Fibroblast of skin of scalp (primary cell): ENCODE measurements at places on chromosomes 4 and X.

DNA sequence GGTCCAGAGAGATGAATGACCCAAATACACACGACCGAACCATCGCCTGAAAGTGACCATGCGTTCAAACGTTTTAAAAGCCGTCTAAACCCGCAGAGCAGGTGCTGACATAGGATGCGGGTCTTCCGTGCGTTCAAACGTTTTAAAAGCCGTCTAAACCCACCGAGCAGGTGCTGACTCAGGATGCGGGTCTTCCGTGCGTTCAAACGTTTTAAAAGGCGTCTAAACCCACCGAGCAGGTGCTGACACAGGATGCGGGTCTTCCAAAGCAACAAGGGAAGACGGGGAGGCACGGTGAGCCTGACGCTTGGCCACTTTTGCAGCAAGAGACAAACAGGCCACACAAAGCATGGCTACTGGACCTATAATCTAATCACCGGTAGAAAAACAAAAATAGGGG, 47.2 kb downstream of the GAK start:
- DNase-seq, result no peak

DNA sequence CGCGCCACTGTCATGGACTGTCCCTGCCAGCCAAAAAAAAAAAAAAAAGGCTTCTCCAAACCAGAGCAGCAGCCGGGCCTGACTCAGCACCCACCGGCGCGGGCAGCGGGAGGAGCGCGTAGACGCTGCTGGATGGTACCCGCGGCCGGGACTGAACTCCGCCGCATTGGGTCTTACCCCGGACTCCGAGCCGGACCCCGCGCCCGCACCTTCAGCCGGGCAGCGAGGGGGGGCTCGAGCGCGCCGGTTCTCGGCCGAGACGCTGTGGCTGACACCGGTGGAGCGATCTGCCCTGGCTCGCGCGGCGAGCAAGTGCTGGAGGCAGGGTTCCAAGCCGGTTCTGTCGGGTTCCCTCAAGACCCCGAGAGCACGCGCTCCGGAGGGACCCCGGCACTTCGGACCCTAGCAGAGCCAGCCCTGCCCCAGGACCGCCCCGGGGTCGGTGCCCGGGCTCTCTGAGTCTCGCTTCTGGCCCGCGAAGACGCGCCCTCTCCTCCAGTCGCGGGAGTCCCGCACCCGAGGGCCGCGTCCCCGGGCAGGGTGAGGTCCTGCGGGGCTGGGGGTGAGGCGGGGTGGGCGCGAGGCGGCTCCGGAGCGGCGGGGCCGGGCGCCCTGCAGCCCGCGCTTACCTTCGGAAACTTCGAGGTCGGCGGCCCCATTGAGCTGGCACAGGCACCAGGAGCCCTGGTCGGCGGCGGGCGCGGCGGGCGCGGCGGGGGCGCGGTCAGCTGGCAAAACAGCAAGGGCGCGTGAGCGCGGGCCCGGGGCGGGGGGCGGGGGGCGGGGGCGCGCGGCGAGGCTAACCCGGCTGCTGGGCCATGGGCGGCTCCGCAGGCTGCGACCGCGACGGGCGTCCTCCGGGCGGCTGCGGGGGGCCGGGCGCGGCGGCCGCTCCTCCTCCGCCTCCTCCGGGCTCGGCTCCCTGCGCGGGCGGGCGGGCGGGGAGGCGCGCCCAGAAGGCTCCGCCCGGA, 11.8 kb upstream of the MAN2B2 start:
- peak; percentile 15 for DNase-seq

GRCh38 chrX:34956916-34957315, 14.3 kb downstream of the FAM47B start:
- DNase-seq, result peak; percentile 66

- peak; percentile 5 for DNase-seq
Measured at GRCh38 chr4:120010646-120011045, 56.0 kb downstream of the MAD2L1 start.

DNA sequence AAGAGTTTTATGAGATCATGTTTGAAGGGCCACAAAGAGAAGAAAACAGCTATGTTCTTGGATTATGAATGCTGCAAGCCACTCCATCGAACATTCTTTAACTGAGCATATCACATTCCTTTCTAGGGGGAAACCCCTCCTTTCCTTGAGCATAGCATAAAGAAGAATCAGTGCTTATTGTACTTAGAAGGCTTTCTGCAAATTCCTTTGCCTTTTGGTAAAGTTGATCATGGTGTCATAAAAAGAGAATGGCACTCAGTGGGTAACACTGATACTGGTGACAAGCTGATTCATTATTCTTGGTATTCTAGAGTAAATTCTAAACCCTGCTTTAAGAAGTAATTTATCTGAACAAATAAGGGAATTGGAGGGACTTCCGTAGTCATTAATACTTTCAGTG, 88.5 kb upstream of the GPR34 start:
- peak; percentile 92 for DNase-seq

- no peak for DNase-seq
Measured at GRCh38 chrX:13254870-13255269, 65.0 kb downstream of the ATXN3L start.

- DNase-seq, result no peak
Measured at GRCh38 chr4:7059662-7060061, 8.2 kb downstream of the GRPEL1 start.

DNA sequence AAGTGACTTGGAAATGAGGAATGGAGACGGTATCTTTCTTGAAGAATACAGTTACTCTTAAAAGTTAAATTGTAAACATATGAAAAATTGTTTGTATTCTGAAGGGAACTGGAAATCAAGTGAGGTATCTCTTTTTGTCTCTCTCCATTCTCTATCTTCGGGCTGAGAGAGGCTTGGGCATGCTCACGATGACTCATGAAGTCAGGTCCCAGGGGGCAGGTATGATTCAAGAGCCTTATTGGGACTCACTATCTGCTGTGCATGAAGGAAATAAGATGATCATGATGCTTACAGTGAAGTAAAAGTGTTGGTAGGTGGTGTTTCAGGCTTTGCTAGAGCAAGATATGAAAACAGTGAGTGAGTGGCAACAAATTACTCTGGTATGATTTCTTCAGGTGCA, 200.4 kb upstream of the PITX2 start:
- DNase-seq, result peak; percentile 82

- no peak for DNase-seq
Measured at GRCh38 chr4:66602622-66603021, 932.3 kb upstream of the EPHA5 start.

DNA sequence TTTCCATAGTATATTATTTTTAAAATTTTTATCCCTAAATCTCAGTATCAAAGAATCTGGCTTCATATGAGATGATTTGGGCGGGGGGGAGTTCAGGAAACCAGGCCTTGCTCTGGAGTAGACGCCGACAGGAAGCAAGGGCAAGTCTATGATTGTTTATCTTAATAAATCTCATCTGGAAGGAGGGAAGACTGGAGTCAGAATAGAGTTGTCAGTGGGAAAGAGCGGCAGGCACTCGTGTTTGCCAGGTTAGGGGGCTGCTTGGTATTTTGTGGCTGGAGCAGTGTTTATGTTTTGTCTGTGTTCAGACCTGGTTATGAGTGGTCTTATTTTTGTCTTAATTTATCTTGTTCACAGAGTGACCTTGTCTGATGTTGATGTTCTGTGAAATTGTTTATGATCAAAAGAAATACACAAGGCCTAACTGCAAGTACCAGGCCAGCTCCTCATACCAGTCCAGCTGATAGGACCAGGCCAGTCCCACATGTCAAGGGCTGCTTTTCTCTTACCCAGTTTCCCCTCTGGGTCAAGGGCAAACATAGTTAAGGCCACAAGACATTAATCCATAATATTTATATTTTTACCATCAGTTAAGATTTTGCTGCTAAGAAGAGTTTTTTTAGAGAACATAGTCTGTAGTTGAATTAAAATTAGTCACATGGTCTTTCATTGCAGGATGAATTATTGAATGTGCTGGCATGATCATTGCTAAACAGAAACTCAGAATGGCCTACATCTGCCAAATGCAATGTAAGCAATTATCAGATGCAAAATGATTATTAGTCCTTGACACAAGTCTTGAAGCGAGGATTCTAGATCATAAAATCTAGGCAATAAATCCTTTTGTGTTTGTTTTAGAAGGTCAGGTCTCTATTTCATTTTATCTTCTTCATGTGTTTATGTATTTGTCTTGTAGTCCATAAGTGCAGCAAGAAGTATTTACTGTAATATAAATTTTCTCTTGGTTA, 176.5 kb downstream of the GASK1B start:
- DNase-seq, result no peak

GRCh38 chr4:148216321-148216720, 225.9 kb downstream of the NR3C2 start:
- DNase-seq, result no peak

DNA sequence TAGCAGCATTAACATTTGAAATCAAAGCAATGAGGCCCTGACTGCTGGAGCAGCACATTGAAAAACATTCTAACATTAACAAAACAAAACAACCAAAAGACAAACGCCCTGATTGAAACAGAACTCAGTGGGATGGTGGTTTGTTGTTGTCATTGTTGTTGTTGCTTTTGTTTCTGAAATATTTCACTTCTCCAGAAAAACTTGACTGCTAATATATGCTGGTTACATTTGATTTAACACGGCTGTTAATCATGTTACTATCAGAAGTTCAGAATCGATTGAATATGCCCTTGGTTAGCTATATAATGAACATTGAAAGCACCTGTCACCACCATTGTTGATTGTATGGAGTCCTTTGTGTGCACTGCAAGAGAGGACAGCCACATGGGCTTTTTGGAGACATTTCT, 790.4 kb upstream of the GALNTL6 start:
- DNase-seq, result no peak

DNA sequence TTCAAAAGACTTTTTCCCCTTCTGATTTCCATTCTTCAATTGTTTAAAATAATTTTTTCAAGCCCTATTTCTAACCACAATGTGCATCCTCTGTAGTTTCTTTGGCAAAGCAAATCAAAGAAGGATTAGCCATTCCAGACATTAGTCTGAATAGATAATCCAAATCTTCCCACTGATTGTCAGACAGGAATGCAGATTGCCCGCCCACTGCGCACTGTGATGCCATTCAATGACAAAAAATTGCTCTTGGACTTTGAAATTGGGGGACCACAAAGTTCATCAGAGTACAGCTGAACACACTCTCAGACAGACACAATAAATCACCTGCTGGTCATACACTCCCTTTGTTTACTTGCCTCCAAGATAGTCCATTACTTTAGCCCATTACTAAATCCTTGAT, 216.5 kb upstream of the DKK2 start:
- DNase-seq, result no peak

DNA sequence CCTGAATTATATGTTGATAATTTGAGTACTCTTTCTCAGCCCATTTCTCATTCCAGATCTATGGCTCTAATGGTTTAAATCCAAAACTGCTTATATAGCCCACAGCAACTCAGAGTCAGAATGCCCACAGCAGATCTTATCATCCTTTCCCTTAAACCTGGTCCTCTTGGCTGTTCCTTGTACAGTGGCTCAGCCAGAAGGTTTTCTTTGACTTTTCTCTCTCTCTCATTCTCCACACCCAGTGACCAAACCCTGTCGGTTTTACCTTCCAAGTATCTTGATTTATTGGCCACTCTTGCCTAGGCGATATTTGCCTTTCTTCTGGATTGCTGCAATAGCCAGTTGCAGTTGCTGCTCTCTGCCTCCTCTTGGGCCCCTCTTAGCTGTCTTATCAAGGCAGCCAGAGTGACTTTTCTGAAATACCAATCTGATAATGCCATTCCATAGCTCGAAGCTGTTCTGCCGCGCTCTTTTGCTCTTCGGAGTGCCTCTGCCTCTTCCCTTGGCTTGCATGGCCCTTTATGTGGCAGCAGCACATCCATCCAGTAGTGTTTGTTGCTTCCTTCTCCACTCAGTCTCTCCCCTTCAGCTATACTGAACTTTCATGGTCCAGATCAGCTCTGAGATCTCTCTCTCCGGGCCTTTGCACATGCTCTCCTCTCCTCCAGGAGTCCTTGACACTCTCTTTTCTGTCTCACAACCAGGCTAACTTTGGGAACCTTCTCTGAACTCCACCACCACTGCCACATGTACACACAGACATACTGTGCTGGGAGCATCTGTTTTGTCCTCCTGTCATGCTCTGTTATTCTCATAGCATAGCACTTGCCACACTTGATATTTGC, 11.8 kb downstream of the GAB1 start:
- no peak for DNase-seq

GRCh38 chr4:153333874-153334273, 10.6 kb upstream of the MND1 start:
- DNase-seq, result no peak

GRCh38 chr4:153266988-153267387, 62.7 kb downstream of the TRIM2 start:
- DNase-seq, result peak; percentile 65

DNA sequence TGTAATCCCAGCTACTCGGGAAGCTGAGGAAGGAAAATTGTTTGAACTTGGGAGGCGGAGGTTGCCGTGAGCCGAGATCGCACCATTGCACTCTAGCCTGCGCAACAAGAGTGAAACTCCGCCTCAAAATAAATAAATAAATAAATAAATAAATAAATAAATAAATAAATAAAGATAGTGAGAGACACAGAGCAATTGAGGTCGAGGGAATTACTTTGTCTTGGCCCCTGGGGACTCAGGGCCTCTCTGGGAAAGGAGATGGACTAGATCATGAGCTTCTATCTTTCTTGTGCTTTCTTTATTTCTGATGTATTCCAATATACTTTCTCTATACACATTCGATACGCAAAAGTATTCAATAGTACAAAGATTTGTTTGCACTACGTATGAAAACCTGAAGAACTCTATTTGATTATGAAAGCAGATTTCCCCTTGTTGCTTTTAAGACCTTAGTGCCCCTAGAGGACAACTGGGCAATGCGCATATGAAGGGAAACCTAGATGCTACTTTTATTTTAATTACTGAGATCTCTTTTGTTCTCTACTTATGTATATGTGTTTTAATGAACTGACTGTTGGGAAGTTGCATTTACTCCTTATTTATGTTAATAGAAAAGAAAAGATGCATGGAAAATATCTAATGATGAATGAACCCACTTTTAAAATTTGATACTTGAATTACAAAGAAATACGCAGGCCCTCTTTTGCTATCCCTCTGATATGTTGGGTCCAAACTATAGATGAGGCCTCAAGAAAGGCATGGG, 12.8 kb upstream of the ELOVL6 start:
- peak; percentile 51 for DNase-seq

DNA sequence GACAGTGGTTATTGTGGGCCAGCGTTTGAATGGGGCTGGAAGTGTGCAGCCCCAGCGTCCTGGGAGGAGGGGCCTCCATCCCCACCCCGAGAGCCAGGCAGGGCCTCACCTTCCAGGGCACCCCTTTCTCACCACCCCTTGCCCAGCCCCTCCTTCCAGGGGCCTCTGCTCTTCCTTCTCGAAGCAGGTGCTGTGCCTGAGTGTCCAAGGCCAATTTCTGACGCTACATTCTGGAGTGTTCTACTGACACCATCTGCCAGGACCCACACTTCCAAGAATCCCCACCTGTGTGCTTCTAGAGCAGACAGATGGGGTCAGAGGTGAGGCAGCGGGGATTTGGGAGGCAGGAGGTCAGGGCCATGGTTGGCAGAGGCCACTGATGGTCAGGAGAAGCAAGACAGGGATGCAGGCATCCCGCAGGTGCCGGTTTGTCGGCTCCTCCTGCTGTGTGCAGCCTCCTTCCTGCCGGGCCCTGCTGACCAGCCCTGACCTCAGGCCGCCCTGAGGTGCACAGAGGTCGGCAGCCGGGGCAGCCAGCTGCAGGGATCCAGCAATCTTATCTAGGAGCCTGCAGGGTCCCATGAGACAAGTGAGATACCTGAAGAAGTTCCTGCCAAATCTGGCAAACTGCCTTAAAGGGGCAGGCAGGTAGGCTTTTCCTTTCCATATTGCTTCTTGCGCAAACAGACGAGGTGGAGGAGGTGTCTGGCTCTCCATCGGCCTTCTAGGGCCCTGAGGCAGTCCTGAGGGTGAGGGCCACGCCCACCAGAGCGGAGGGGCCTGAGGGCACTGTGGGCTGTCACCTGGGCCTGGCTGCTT, 18.8 kb downstream of the MSANTD1 start:
- no peak for DNase-seq

- DNase-seq, result peak; percentile 74
Measured at GRCh38 chrX:72620550-72621145, 48.0 kb upstream of the HDAC8 start.
